Vagina (tissue), 2 donors: ENCODE measurements at places on chromosomes 11 and 22.

- no peak for DNase-seq
Observed at GRCh38 chr11:19025481-19026406, 34.8 kb downstream of the MRGPRX2 start.

GRCh38 chr11:116980136-116980793, 118.0 kb downstream of the SIK3 start:
- DNase-seq: no peak

- DNase-seq: no peak
Observed at GRCh38 chr11:123143921-123144320, 51.1 kb downstream of the CLMP start.

- no peak for DNase-seq
Observed at GRCh38 chr11:132779497-132779896, 752.8 kb downstream of the OPCML start.

DNA sequence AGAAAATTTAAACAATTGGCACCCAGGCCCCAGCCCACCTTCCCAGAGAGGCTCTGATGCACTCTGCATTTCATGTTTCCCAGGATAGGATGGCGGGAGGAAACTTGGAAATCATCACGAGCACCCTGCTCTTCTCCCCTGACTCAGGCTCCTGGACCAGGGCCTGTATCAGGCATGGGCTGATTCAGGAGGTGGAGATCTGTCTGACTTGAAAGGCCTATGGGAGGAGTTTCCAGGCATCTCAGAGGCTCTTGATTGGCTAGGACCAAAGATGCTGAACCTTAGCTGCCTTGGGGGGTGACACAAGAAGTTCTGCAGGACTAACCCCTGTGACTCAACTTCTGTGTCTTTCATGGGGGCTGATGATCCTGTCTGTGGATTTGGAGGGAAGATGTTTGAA, 106.2 kb downstream of the PKNOX2 start:
- DNase-seq: no peak

GRCh38 chr11:103315248-103315647, 206.0 kb downstream of the DYNC2H1 start:
- DNase-seq: no peak

GRCh38 chr22:23395530-23396361, 184.3 kb downstream of the IGLL1 start:
- DNase-seq: no peak

- DNase-seq: peak; percentile 52
Observed at GRCh38 chr11:112260490-112260889, at the start of gene PLET1. Gene PLET1 (minus strand): TSS chr11:112260860. CDS start chr11:112260589, 271 bp downstream.

- no peak for DNase-seq
Observed at GRCh38 chr11:70732881-70733196, 334.5 kb downstream of the CTTN start.

- no peak for DNase-seq
Observed at GRCh38 chr22:23849009-23850006, 8.4 kb upstream of the SLC2A11 start.

DNA sequence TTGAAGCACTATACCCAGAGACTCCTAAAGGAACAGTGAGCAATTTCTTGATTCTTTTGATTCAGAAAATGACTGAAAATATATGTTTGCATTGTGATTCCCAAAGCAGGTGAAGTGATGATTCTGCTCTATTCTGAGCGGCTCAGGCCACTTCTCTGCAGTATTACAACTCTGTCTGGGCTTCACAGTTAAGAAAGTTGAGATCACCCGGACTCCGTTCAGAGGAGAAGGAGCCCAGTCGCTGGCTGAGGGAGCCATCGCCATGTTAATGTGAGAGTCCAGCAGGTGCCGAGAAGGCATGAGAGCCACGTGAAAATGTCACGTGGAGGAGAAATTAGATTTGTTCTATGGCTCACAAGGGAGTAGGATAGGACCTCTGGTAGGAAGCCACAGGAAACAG, 91.6 kb downstream of the SCN3B start:
- no peak for DNase-seq

- no peak for DNase-seq
Observed at GRCh38 chr22:46125816-46126765, 24.2 kb upstream of the PPARA start.

- DNase-seq: no peak
Observed at GRCh38 chr11:38169286-38169685, 1571.2 kb upstream of the RAG2 start.

GRCh38 chr11:35058669-35059434, 80.1 kb upstream of the CD44 start:
- no peak for DNase-seq

DNA sequence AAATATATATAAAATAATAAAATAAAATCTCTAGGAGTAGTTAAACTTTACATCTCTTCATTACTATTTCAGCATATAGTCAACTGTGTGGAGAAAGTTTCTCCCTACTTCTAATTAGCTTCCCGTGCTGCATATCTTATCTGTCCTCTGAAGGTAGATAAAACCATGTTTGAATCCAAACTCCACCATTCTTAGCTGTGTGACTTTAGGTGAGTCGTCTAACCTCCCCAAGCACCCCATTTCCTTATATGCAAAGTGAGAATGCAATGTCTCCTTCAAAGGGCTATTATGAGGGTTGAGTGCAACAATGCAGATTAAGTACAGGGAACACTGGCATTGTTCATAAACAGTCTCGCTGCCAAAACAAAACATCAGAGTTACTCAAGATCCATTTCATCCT, 80.8 kb upstream of the DRD2 start:
- DNase-seq: no peak

DNA sequence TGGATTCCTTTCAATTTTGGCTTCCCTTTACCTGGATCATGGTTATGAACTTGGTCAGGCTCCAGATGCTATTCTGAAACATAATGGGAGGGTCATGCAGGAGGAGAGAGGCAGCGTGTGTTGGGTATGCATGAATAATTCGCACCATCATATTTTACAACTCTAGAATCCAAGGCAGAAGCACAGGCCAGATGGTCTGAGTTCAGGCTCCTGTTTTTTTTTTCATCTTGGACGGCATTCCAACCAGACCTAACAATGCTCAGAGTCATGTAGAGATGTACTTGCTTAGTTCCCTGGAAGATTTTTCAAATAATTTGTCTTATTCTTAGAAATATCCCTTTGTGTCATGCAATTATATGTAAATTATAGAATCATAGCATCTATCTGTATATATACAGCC, 393.5 kb downstream of the JRKL start:
- no peak for DNase-seq

DNA sequence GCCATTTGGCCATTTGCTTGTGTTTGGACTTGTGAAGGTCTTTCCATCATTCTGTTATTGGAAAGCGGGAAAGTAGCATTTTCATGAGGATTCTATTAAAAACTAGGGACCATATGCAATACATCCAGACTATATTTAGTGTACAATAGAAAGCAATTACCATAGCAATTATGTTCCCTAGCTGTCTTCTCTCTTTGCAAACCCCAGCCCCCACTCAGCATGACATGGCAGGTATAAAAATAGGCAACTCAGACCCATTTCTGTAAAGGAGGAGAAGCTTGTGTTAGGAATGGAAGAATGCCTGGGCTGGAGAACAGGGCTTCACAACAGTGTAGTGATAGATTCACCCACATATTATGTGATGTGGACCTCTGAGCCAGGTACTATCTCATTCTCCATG, 12.4 kb downstream of the OR51B6 start:
- no peak for DNase-seq

DNA sequence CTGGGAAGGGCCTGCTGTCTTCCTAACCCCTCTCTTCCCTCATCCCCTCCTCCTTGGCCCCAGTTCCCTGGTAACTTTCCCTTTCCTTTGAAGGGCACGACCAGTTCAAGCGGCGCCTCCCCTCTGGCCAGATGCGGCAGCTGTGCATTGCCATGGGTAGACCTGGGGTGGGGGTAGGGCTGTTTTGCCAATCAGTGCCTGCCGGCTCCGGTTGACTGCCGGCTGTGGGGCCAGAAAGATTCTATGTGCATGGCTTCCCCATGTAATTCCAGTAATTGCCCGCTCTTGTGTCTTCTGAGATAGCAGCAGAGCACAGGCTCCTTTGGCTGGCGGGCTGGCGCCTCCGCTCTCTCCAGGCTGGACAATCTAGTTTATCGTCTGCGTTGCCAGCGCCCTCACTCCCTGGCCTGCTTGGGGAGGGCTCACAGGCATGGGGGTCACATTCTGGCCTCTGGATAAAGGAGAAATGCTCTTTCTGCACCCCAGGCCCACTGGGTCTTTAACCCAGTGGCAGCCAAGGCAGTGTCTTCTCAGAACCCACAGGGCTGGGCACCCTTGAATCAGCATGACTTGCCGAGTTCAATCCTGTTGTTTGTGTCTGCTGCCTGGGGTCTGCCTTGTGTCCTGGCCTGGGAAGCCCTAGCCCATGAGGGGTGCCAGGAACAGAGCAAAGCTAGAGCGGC, 9.4 kb downstream of the SIDT2 start:
- no peak for DNase-seq

GRCh38 chr22:44544816-44545433, 46.9 kb upstream of the RTL6 start:
- no peak for DNase-seq

- no peak for DNase-seq
Observed at GRCh38 chr22:44667829-44668189, 34.2 kb upstream of the PRR5 start.
